Motor neuron (in vitro differentiated cells): ENCODE measurements at places on chromosomes 2 and 18.

DNA sequence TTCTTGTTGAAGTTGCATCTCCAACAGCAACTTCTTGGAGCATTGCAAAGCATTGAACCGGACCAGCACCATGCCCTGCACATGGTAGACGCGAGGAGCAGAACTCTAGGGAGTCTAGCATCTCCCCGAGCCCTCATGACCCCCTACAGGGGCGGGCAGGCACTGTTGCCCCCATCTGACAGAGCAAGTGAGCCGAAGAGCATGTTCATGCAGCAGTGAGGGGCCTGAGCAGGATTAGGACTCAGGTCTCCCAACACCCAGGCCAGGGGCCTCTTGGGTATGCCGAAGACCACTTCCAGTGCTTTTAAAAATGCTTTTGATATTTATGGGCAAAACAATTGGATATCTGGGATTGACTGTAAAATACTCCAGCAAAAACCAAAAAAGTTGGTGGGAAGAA is 163.3 kb downstream of the TFCP2L1 start:
- ATAC-seq, result no peak

DNA sequence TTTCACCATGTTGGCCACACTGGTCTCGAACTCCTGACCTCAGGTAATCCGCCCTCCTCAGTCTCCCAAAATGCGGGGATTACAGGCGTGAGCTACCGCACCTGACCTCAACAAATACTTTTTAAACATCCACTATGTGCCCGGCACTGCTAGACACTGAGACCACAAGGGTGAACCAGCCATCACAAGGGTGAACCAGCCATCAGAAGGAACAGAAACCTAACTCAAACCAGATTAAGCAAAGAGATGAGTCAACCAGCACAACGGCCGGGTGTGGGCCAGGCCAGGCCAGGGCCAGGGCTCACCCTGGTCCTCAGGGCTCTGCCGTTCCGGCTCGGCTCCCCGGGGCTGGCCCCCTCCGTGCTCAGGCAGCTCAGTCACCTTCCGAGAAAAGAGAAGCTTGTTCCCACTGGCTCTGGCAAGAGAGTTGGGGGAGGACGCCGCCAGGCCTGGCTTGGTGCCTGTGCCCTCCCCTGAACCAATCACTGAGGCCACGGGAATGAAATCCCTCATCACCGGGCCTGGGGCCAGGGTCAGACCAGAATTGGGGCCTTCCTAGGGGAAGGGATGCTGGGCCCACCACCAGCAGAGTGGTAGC is 4.4 kb downstream of the TEX44 start:
- ATAC-seq, result no peak

DNA sequence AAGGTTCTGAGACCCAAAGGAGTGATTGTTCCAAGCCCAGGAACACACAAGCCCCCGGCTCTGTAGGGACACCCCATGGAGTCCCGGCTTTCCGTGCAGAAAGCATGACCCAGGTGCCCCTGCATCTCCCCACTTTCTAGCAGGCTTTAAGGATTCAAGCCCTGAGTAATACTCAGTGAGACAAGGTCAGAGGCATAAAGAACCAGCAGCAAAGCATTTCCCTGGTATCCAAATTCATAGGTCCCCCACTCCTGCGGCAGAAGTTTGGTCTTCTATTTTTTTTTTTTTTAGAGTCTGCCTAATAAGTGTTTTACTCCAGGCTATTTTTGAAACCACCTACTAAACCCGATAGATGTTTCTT is 16.3 kb downstream of the TSHZ1 start:
- peak; percentile 12 for ATAC-seq

DNA sequence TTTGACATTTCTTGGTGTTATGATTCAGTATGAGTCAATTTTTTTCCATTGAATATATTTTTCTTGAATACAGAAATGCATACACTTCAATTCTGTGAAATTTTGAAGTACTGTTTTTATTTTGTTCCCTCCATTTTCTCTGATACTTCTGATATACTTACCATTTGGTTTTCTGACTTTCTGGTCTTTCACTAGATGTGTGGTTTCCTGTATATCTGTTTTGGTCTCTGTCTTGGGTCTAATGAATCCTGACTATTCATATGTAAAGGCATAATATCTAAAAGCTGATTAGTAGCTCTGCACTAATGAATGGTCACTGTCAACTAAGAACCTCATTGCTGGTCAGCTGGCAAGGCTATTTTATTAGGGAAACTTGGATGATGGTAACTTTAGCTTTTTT is 345.6 kb downstream of the GRB14 start:
- no peak for ATAC-seq

DNA sequence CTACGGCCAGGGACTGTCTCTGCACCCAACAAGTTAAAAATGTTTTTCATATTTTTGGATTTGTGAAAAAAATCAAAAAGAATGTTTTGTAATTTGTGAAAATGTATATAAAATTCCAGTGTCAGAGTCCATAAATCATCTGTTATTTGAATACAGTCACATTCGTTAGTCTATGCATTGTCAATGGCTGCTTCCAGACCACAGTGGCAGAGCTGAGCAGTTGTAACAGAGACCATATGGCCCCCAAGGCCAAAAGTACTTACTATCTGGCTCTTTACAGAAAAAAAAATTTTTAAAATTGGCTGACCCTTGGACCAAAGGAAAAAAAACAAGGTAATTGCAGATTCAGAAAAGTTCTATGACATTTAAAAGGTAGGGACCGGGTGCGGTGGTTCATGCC is 86.7 kb upstream of the ATL2 start:
- no peak for ATAC-seq
